ENCODE measurements at places on chromosomes 3 and 15.

DNA sequence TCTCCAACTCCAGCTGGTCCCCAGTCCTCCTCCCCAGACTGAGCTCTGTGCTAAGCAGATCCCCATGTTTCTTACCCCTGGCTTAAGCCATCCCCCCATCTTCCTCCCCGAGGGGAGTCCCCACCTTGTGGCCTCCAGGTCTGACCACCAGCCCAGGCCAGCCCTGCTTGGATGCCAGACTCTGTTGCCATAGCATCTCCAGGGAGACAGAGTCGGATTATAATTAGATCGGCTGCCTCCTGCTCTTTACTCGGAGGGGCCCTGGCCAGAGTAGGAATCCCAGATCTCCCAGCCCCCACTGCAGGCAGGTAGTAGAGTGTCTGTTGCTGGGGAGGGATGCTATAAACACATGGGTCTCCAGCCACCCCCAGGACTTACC lies 2.4 kb downstream of the KLHDC8B start:
- DNase-seq: no peak

DNA sequence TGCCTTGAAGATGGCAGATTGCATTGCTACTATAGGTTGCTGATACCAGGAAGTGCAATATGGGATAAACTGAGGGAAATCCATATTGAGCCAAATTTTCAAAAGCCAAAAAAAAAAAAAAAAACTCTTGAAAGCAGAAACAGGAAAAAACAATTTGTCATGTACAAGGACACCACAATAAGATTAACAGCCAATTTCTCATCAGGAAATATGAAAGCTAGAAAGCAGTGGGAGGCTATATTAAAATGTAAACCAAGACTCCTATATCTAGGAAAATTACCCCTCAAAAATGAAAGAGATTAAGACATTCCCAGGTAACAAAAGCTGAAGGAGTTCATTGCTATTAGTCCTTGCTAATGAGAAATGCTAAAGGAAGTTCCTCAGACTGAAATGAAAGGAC lies 462.8 kb upstream of the DPH6 start:
- DNase-seq: no peak

- DNase-seq: no peak
These were observed 143.4 kb upstream of the BCL6 start for GRCh38 chr3:187888701-187889100.

DNA sequence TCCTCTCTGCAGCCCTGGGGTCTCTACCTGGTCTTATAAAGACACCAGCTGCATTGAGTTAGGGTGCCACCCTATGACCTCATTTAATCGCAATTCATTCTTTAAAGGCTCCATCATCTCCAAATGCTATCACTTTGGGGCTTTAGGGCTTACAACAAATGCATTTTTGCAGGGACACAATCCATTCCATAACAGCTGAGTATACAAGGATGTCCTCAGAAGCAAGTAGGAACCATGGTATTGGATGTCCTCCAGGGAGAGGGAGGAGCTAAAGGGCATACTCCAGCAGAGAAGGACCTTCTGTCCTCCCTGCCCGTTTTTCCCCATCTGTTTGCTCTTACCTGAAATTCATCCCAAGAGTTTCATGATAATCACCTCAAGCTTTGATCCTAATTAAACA lies 30.3 kb downstream of the UMPS start:
- no peak for DNase-seq

GRCh38 chr15:72168131-72168807 lies 29.3 kb downstream of the GRAMD2A start:
- no peak for DNase-seq

GRCh38 chr3:9769012-9769411 lies 735 bp downstream of the CAMK1 start:
- DNase-seq: no peak

GRCh38 chr3:134328147-134328591 lies 46.1 kb downstream of the AMOTL2 start:
- no peak for DNase-seq

- no peak for DNase-seq
These were observed 43.8 kb downstream of the IL5RA start for GRCh38 chr3:3066378-3066777.

DNA sequence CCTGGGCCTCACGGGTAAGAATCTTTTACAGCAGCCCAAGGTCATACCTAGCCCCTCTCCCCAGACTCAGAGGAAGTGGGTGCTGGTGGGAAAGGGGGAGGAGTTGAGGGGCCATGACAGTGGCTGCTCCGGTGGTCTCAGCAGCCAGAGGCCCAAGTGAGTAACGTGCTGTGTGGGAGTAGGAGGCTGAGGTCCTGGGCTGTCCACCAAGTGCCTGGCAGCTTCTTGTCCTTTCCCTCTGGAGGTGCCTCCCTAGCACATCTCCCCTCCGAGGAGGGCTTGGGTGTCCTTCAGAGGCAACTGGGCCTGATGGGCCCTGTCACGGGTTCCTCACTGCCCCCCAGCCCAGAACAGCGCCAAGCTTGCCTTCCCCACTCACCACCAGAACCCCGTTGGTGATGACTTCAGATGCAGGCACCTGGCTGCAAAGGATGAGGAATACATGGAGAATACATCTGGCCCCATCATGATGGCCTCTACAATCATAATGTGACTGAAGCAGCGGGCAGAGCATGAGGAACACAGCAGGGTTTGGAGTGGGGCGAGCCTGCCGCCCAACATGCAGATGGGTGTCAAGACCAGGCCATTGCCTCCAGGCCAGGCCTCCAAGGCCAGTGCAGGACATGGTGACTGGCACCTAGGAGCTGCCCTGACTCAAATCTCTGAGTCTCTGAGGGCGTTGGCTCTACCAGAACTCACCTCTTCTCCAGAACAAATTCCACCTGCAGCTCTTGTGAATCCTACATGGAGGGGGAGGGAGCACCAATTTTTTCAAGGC lies 3.3 kb downstream of the PLA2G4F start:
- peak; percentile 8 for DNase-seq

DNA sequence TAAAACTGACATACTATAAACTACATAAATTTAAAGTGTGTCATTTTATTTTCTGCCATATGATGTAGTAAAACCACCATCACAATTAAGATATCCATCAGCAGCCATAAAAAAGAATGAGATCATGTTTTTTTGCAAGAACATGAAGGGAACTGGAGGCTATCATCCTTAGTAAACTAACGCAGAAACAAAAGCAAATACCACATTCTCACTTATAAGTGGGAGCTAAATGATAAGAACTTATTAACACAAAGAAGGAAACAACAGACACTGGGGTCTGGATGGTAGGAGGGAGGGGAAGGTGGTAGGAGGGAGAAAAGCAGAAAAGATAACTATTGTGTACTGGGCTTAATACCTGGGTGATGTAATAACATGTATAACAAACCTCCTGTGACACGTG lies 24.6 kb downstream of the CCDC14 start:
- DNase-seq: no peak

Data from activated naive CD4-positive, alpha-beta T cell treated with anti-CD3 and anti-CD28 coated beads, Interleukin-2, amount 10 ng/mL, durations not matched to agents 7 days and 5 days (primary cell).